ENCODE measurements at places on chromosomes 12 and 14.

- no peak for DNase-seq
These were observed 61.5 kb downstream of the TSPAN11 start for GRCh38 chr12:30988086-30988485.

GRCh38 chr12:124545508-124546418 is 21.6 kb downstream of the NCOR2 start:
- DNase-seq: no peak

DNA sequence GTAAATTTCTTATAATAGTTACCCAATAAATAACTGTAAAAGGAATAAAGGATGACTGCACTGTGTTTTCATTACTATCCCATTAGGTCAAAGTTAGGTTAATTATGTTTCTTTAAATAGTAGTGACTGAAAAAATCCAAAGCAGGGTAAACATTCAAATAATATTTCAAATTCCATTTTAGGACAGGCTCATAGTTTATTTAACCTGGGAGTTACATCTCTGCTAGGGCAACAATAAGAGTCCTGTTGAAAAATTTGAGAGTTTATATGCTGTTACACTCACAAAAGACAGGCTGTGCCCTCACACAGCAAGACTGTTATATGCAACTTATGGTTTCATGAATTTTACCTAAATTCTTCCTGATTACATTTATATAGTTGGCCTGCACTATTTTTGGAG is 8.0 kb downstream of the ERP27 start:
- DNase-seq: no peak

GRCh38 chr12:58915634-58916033 is 4.7 kb downstream of the LRIG3 start:
- DNase-seq: no peak

GRCh38 chr12:121400332-121401139 is 618 bp downstream of the RNF34 start:
- DNase-seq: no peak

DNA sequence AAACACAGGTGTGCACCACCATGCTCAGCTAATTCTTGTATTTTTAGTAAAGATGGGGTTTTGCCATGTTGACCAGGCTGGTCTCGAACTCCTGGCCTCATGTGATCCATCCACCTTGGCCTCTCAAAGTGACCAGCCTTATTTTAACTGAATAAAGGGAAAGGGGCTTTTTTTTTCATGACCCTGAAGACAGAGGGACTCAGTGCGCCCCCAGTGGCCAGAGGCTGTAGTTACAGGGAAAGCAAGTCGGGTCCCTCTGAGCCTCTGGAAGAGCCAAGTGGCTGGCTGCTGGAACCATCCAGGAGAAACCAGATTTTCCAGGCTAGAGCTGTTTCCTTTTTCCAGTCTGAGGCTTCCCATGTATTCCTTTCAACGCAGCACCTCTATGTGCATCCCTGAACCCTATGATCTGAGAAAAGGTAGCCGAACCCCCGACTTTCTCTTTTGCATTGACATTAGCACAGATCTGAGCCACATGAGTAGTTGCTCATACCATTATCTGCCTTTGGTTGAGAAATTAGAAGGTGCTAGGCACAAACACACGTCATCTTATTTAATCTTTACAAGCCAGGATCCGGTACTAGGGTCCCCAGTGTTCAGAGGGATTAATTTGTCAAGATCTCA is 342.7 kb downstream of the CACNA1C start:
- DNase-seq: peak; percentile 88

DNA sequence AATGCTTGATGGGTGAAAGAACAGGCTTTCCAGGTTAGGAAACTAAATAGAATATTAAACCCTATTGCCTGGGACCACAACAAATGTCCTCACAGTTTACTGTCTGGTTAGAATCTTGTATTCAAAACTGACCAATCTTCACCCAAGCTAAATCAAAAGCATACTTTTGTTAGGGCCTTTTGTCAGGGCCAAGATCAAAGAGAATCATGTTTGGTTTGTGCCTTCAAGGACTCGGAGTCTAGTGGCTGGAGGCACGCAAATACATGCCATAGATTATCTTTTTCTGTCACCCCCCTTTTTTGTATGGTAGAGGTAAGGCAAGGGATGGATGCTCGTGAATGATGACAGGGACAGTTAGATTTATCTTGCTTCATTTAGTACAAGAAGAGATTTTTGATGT is 51.1 kb upstream of the AKAP6 start:
- DNase-seq: no peak

DNA sequence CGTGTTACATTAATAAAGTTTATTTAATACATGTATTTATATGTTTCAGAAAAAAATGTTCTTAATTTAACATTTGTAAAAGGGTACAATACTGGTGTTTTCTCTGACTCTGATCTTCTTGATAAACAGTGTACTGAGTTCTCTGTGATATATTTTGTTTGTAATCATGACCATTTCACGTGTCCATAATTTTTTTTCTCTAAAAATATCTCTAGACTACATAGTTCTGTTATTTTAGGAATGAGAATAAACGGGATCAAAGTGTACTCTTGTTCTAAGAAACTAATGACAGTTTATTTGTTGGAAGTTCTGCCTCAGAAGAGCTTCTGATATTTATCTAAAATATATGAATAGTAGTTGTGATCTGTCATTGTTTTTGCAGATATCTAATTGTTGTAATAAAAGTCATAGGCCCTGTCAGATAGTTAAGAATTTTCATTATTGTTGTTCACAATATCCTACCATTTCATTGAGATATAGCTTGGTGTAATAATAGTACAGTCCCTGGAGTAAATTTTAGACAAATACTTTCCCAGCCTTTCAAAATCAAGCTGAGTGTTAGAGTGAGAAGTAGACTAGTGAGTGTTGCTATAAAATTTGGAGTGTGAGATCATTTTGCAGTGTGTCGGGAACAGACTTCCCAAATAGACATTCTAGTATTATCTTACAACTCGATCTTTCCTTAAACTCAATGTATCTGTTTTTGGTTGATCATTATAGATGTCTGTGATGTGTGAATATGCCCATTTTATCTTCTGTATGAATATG is 86.2 kb downstream of the ERC1 start:
- no peak for DNase-seq

- DNase-seq: no peak
These were observed 22.2 kb upstream of the DAAM1 start for GRCh38 chr14:59166258-59166657.

DNA sequence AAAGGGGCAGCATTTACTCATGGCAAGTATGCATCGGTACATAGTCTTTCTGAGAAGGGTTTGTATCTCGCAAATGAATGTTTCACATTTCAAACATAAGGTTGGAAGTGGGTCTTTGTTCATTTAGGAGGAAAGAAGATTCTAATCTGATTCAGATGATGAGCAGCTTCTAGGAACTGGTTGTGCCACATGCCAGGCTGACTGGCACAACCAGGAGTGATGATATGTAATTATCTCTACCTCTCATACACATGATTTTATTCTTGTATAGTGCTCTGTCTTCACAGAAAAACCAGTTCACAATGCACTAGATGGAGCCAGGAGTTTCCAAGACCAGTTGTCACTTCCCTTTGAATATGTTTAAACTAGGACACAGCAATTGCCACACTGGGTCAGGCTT is 13.7 kb upstream of the BEST3 start:
- no peak for DNase-seq

DNA sequence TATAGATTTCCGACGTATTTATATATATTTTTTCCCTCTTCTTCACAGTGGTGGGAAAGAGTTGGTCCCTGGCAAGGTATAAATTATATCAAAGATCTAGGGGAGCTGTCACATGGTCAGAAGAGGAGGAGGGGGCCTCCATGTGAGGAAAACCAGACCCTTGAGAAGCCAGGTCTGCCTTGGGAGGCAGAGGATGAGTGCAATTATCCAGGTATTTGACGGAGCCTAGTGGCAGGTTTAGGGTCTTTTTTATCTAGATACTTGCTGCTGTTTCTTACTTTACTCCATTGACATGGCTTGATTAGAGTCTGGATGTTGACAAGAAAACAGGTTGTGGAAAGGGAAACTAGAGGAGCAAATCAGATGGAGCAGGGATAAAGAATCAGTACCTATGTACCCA is 5.5 kb downstream of the COPZ1 start:
- no peak for DNase-seq

DNA sequence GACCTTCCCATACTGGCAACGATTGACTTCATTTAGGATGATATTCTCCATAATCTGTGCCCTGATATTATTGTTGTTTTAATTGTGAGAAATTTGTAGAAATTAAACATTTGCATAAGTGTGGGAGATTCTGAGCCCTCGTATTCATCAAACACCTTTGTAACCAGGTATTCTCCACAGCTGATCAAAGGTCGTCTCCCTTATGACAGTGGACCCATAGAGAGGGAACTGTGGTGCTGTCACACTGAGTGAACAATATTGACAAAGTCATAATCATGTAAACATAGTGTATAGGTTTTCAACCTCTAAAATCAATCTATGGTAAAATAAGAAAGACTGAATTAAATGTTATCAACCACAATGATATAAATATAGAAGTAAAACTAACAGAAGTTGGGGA is 14.9 kb upstream of the PLEKHG3 start:
- no peak for DNase-seq

DNA sequence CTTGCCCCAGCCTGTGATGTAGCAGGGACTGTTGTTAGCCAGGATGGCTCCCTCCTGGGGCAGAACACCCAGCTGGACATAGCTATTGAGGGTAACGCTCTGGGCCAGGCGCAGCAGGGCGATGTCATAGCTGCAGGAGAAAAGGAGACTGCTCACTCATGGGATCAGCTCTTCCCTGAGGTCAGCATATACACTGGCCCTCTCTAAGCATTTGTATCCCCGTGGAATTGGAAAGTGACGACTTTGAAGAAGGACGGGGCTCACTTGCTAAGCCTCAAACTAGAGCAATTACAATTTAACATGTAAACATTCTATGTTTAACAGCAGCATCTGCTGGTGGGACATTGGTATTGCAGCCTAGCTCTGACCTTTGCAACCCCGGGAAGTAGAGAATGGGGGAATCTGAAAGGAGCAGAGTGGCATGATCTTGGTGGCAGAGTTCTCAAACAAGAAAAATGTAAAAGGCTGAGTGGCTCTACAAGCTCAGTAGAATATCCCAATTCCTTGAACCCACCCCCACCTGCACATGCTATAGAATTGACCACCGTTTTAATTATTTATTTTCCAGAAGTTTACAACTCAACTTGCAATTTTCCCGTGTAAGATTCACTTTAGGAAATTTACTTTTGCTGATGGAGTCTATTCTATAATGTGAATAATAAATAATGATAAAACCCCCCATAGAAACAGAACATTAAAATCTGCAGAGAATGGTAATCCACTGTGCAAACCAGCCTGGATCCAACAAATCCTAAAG is 5.0 kb downstream of the CELA1 start:
- DNase-seq: peak; percentile 65

DNA sequence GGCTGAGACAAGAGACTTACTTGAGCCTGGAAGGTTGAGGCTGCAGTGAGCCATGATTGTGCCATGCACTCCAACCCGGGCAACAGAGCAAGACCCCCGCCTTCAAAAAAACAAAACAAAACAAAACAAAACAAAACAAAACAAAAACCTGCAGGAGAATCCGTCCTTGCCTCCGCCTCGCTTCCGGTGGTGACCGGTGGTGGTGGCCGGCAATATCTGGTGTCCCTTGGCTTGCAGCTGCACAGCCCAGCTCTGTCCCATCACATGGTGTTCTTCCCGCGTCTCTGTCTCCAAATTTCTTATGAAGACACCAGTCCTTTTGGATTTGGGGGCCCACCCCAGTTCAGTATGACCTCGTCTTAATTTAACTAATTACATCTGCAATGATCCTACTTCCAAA is 10.0 kb downstream of the SMIM41 start:
- no peak for DNase-seq

- DNase-seq: no peak
These were observed 41.4 kb downstream of the DYRK4 start for GRCh38 chr12:4603421-4603820.

GRCh38 chr12:62785941-62786559 is 148.9 kb downstream of the PPM1H start:
- no peak for DNase-seq

- DNase-seq: peak; percentile 68
These were observed 343.7 kb downstream of the CACNA1C start for GRCh38 chr12:2396448-2396871.

DNA sequence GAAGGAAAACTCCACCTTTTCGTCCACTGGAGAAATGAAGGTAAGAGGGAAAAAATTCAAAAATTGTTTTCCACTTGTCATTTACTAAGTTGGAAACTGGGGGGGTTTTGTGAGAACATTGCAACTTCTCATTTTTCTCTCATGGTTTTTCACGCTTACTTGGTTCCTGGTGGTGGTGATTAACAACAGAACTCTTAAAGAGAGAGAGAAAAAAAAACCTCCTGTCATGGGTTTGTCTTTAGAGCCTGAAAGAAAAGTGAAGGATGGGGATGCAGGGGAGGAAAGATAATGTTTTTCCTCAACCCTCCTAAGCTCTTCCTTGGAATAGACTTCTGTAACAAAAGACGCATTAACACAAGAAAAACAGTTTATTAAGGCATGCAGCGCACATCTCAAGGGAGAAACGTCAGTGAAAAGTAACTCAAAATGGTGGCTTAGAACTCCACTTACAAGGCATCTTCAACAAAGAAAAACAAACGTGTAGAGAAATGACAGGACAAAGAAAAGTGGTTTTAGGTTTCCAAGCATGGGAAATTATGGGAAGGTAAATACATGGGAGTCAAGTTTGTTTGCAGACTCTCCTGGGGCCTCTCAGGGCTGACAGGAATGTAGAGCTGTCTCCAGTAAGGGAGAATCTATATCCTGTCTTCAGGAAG is 81.9 kb upstream of the ATF7IP start:
- no peak for DNase-seq

DNA sequence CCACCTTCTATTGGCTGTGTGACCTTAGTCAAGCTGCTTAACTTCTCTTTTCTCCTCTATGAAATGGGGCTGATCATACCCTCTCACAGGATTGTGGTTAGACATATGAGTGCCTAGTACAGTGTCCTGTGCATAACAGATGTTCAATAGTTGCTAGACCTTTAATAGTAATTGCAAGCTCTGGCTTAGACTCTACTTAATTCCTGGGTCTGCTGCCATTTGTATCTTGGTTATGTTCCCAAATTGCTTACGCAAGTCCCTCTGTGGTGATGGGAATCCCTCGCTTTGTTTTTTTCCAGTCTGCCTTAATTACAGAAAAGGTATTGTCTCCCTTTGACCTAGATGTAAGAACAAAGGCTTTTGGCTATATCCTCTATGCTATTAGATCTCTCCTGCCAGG is 15.1 kb downstream of the SUDS3 start:
- DNase-seq: no peak

- DNase-seq: no peak
These were observed 466.3 kb downstream of the GALC start for GRCh38 chr14:87526731-87527130.

- no peak for DNase-seq
These were observed 101.0 kb downstream of the BEGAIN start for GRCh38 chr14:100486025-100486828.

DNA sequence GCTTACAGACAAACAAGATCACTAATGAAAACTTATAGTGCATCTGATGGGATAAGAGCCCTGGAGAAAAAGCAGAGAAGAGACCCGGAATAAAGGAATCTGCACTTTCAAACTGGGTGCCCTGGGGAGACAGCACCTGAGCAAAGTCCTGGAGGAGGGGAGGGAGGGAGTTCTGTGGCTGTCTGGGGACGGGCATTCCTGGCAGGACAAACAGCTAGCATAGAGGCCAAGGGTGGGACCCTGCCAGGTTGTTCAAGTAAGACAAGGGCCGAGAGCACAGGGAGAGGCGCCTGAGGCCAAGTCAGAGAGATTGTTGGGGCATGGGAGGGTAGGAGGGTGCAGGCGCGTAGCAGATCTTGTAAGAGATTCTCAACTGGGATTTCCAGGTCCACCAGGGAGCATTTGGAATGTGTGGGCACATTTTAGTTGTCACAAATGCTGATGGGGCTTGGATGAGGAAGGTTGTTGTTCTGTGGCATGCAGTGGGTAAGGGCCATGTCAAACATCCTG is 14.2 kb downstream of the IQSEC3 start:
- no peak for DNase-seq

- DNase-seq: no peak
These were observed 38.2 kb downstream of the RASSF8 start for GRCh38 chr12:25996677-25997076.
